ENCODE measurements at places on chromosomes 12 and 14.

DNA sequence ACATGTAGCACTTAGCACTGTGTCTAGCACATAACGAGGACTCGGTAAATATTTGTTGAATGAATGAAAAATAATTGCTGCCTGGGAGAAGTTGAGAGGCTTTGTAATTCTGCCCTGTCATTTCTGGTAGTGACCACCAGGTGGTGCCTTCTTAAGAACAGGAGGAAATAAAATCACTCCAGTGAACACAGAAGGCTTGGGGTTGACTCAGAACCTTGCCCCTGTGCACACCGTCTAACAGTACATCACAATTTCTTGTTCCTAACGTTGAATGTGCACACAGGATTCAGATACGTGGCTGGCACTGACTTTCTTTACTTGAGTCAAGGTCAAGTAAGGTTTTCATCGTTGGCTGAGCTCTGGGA lies 91.8 kb downstream of the RGS6 start:
- DNase-seq: peak; percentile 32

DNA sequence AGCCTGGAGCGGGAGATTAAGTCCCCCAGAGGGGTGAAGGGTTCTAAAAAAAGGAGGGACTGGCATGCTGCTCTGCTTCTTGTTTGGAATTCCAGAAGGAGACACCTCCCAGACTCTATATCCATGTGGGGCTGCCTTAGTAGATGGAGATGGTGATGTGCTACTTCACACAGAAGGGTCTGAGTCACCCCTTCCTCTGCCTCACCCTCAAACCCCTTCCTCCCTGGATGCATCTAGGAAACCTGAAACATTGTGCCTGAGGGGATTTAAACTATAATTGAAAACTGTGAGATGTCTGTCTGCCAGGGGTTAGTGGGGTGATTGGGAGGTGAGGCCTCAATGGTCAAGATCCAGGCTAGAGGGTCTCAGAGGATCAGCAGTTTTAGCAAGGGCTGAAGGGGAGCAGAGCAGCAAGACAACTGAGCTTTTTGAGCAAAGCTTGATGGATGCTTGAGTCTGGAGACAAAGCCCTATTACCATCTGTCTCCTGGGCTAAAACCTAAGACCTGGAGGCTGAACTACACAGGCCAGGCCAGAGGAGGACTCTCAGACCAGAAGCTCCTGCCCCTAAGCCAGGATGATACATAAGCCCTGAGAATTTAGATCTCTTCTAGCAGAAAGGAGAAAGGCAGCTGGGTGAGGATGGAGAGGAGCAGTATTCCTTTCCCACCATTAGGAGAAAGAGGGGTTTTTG lies 314.7 kb upstream of the ATP2B1 start:
- DNase-seq: no peak

DNA sequence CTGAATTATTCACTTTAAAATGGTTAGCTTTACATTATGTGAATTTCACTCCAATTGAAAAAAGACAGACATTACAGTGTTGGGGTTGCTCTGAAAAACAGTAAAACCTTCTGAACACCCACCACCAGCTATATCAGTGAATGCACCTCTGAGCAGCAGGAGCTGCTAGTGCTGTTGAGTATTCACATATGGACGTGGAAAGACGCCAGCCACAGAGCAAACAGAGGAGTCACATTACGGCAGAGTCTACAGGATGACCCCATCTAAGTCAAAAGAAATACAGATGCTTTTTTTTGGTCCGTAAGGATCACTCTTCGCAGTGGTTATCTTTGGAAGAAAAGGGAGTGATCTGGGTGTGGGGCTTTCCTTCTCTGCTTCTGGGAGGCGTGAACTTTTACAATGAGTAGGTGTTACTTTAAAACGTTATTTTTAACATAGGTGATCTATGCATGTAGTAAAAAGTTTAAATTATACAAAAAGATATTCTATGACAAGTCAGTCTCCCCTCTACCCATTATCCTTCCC lies 4.5 kb downstream of the HVCN1 start:
- DNase-seq: peak; percentile 35

DNA sequence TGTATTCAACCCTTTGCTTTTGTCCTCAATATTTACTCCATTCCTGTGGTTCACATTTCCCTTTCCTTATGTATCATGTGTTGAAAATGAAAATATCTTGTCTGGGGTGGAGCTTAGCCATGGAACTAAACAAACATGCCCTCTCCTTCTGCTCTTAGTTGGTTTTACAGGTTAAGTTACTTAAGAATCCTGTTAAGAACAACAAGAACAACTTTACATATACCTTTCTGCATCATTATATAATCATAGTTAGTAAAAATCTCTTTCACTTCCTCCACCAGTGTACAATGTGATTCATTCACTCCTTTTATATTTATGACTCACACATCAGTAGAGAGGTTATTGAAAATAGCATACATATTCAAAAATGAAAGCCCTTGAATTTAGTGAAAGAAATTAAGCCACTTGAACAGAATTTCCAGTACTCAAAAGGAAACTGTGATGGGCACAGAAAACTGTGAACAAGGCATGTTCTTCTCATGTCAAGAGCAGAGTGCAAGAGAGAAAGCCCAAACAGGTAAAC lies 307.7 kb downstream of the CCDC91 start:
- no peak for DNase-seq

DNA sequence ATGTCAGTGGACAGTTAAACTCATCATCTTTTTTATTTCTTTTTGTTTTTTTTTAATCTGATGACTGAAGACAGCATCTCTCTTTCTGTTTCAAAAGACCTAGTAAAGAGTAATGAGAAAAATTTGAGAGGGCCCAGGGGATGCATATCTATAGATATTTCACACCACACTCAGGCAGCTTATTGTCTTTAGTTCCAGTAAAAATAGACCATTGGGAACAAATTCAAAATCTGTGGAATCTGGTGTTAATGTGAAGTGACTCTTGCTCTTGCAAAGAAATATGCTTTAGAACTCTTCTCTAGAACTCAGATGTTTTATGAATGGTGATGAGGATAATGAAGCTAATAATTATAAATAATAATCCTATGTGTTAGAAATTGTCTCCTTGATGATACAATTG lies 214.5 kb upstream of the ATP2B1 start:
- no peak for DNase-seq

DNA sequence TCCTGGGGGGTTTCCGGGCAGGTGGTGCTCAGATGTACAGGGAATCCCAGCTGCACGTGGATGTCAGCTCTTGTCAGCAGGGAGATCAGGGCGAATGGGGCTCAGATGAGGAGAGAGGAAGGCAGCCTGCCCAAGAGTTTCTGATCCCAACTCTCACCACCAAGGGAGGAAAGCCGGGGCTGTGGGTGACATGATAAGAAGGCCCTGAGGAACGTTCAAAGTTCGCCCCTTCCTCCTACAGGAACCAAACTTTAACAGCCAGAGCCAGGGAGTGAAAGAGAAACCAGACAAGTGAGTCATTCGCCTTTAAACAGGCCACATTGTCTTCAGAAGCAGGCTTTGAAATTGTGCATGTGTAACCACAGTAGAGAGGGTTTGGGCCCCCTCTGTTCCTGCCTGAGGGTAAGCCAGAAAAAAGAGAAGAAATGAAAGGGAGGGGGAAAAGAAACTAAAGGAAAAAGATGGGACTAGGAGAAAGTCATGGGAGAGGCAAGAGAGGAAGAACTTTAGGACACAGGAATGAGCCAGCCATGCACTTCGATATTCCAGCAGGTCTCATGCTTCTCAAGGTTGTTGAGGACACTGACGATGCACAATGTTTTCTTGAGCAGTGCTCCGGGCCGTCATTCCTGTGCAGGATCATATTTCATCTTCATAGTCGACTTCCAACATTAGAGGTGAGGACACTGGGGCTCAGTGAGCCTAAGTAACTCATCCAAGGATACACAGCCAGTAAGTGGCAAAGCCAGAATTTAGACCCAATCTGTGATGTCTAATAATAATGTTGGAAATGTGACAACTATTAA lies 691.4 kb upstream of the TBX3 start:
- no peak for DNase-seq

GRCh38 chr12:71731439-71732356 lies 23.0 kb upstream of the RAB21 start:
- no peak for DNase-seq

- no peak for DNase-seq
These were observed 64.5 kb downstream of the ACADS start for GRCh38 chr12:120790114-120790513.

GRCh38 chr12:104526320-104526719 lies 69.6 kb downstream of the CHST11 start:
- no peak for DNase-seq

DNA sequence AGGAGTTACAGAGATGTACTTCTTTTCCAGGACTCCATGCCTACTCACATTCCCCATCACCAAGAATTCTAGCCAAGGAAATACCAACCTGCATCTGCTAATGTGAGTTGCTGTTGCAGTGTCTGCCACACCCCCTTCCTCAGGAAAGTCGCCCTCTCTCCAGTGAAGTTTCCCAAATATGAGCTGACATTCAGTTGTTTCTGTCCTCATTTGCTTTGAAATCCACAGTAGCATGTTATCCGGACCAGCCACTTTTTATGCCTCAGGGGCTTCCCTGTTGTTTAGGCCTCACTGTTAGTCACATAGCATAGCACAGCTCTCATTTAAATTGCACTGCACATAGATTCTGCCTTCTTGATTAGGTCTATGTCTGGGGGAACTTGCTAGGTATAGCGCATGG lies 212.4 kb downstream of the EGLN3 start:
- DNase-seq: no peak

DNA sequence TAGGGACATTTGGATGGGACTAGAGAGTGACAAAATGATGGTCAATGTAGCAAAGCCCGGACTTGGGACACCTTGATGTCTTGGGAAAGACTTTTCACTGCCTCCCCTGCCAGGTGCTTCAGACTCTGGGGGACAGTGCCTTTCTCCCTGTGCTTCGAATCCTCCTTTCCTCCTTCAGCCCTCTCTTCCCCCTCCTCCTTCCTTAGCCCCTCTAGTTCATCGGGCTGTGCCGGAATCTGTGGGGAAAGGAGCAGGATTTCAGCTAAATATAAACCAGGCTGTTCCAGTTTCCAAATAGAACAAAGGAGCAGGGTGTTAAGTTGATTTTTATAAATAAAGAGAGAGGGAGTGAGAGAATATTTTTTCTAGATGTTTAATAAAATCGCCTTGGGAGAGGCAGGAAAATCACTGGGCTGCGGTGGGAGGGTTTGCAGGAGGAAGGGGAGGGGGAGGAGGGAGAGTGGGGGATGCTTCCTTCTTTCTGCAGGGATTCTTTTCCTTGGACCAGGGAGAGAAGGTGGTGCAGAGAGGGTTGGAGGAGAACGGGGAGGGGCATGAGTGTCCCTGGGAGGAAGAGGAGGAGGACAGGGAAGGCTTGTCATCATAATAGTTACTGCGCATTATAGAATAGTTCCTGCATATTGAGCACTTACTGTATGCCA lies 21.3 kb upstream of the CABP1 start:
- no peak for DNase-seq

DNA sequence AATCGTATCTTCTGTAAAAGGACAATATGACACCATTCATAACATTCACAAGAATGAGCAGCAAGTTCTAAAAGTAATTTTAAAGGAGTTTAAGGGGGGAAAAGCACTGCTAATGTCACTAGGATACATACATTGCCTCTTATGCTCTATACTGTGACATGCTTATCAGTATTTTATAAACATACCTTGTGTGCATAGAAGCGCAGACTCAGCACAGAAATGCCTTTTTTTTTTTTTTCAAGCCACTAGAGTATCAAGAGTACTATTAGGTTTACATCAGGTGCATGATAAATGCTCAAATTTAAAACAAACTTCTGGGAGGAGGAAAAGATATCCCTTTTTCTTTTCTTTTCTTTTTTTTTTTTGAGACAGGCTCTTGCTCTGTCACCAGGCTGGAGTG lies 13.6 kb upstream of the SMARCC2 start:
- DNase-seq: no peak

GRCh38 chr12:91478500-91478899 lies 295.9 kb upstream of the DCN start:
- DNase-seq: no peak

DNA sequence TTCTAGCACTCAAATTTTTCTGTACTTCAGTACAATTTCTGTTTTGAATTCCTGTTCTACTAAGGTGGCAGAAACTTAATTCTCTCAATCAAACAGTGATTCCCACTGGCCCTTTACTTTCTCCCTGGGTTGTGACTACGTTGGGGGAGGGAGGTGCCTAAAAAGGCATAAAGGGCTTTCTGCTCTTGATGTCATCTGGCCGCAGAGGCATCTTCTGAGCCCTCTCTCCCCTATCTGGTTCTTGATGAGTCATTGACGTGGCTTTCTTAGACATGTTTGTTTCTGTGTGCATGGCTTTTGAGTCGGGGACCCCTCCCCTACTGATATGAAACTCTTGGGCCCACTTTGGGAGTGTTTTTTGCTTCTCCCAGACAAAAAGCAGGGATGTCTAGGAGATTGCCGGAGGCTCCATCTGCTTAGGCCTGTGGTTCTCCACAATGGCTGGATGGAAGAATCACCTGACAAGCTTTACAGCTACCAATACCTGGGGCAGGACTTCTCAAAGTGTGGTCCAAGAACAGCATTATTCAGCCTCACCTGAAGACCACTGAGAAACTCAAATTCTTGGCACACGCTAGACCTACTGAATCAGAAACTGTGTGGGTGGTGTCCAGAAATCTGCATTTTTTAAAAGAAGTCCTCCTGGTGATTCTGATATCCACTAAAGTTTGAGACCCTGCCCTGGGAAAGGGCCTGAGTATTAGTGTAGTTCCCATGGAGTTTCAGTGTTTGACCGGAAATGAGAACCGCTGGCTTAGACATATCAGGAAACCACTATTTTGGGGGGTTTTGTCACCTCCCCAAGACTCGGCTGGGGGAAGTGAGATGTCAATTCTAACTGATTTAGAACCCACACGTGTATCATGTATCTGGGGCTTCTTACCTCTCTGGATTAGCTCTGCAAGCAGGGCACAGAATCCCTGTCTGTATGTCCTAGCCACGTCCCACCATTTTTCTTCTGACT lies 395.7 kb upstream of the PDE3A start:
- no peak for DNase-seq

GRCh38 chr14:88060576-88060975 lies 55.6 kb downstream of the GPR65 start:
- DNase-seq: no peak

- DNase-seq: no peak
These were observed 18.0 kb downstream of the GPRC5A start for GRCh38 chr12:12909228-12909994.

DNA sequence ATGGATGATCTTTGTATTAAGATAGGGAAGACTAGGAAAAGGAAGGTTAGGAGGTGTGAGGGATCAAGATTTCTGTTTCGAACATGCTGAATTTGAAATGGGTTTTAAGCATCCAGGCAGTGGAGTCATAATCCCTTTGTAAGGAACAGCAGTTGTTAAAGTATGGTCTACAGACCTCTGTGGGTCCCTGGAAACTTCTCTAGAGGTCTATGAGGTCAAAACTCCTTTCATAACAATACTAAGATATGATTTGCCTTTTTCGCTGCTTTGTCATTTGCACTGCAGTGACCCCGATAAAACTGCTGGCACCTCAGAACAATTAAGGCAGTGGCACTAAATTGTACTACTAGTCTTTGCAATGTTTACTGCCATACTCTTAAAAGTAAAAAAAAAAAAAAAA lies 1.5 kb downstream of the RAD51AP1 start:
- no peak for DNase-seq
